ENCODE measurements at places on chromosomes 6 and 20.

GRCh38 chr6:145213614-145214013 lies 521.7 kb downstream of the EPM2A start:
- no peak for DNase-seq

- DNase-seq = no peak
Measured at GRCh38 chr6:25042984-25043725, 107.4 kb upstream of the RIPOR2 start.

- DNase-seq = no peak
Measured at GRCh38 chr20:57791178-57791962, 81.6 kb upstream of the PMEPA1 start.

DNA sequence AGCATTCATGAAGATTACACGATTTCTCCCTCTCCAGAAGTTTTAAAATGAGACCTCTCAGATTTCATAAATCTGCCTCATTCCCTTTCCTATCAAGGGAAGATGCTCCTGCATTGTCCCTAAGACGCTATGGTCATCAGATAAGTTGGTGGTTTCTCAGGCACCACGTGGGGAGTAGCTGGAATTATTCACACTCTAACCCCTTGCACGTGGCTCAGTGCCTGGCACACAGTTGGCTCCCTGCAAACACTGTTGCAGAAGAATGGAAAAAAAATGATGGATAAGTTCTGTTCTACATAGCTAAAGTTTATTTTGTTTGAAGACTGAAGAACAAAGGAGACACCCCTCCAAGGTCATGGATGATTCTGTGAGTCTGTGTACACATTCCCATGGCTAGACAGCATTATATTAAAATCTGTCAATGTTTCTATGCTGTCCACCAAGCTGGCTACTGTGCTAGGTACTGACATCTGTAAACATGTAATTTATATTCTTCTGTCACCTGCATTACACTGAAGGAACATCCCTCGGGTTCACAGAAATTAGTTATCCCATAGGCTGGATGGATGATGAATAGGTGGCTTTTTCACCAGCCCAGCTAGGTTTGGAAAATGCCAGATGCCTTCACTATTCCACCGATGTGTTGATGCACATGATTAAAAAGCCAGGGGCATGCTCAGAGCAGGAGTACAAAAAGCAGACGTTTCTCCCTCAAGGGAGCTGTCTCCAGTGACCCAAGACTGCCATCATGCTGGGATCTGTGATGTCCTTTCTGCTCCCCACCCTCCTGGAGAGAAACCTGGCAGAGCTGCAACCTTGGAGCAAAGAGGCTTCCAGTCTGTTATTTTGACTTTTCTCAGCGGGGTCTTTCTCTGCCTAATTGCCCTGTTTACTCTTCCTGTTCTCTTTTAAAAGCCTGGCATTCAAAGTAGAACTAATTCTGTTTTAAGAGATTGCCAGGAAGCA lies 610.5 kb downstream of the UTRN start:
- no peak for DNase-seq

DNA sequence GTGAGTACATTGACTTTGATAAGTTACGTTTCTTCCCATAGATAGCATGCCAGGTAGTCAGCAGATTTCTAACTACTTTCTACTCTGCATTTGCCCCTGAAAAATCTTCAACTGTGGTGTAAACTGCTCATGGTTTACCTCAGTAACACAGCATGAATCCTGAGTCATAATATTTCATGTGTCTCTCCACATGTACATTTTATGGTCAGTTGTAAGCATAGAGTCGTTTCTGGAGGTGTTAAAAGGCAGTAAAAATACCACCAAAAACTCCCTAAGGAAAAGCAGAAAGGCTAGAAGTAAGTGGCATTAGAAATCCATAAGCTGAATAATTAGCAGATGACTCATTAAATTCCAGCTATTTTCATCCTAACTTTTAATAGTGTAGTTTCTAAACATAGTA lies 4.1 kb upstream of the GPR63 start:
- DNase-seq = no peak

GRCh38 chr6:26500102-26500501 lies at the start of gene BTN1A1:
Gene BTN1A1 (plus strand): TSS chr6:26500303. CDS start chr6:26501287, 984 bp downstream.
- DNase-seq = no peak

DNA sequence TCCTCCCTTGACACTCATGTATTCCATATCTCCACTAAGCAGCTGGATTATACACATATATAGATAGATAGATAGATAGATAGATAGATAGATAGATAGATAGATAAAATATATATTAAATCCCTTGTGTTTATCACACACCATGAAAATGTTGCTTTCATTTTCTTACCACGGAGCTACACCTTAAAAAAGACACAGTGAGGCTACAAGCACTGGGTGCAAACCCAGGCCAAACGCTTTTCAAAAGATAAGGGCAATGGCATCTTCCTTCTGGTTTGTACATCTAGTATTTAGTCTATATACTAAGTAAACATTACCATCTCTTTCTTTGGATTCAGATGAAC lies 377.1 kb downstream of the ESR1 start:
- no peak for DNase-seq

DNA sequence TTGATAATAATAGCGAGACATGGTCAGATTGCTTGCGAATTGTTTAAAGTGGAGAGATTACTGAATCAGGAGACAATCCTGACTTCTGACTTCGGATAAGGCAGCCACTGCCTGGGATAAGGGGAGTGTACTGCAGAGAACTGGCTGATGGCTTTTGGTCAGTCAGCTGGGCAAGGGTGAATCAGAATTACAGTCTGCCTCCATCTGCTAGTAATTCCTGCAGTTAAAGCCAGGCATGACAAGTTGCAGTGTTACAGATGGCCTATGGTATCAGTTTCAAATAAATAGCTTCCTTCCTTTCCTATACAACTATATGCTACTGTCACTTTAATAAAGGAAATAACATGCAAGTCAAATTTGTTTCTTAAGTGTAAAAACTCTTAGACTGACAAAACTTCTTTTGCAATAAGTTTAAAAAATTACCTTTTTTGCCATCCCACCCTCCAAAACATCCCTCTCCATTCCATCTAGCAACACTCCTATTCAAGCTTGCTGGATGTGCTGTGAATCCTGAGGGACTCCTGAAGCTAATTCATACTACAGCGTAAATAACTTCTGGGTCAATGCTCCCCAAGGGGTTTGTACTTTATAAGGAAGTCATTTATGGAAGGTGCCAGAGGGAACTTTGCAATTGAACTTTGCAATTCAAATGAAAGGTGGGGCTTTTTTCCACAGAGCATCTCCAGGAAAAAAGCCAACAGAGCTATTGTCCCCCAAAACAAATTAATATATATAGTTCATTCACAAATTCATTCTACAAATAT lies 245.2 kb downstream of the ADGRB3 start:
- no peak for DNase-seq

DNA sequence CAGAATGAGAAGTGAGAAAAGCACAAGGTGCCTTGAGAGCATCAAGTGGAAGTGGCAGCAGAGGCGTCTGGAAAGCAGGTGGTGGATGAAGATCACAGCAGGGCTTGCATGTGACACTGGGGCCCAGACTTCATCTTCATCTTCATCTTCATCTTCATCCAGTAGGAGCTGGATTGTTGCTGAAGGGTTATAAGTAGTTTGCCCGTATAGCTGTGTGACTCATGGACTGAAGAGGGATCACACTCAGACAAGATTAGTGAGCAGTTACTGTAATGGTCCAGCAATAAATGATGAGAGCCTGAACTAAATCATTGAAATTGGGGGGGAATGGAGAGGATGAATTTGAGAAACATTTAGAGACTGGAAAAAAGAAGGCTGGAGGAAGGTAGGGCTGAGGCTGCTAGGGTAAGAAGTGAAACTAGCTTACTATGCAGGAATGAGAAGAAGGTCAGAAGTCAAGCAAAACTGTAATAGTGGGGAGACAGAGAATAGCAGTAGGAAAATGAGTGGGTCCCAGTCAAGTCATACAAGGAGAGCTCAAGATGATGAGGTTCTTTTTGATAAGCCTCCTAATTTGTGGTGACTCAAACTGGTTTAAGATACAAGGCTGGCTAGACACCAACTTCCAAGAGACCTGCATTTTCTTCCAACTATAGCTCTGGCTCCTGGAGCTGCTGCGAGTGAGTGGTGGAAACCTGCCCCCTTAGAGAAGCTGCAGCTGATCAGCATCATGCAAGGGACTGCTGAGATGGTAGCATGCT lies 92.3 kb upstream of the BEND6 start:
- DNase-seq = no peak

DNA sequence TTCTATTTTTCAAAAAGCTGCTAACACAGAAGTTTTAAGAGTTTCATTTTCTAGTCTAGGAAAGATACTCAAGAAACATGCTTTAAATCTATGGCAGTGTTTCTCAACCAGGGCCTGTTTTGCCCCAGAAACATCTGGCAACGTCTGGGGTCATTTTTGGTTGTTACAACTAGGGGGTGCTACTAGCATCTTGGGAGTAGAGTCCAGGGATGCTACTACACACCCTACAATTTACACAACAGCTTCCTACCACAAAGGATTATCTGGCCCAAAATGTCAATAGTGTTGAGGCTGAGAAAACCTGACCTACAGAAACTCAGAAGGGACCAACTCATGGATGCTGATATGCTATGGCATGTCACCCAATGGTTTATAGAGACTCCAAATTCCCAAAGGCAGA lies 24.4 kb downstream of the SERAC1 start:
- DNase-seq = no peak

DNA sequence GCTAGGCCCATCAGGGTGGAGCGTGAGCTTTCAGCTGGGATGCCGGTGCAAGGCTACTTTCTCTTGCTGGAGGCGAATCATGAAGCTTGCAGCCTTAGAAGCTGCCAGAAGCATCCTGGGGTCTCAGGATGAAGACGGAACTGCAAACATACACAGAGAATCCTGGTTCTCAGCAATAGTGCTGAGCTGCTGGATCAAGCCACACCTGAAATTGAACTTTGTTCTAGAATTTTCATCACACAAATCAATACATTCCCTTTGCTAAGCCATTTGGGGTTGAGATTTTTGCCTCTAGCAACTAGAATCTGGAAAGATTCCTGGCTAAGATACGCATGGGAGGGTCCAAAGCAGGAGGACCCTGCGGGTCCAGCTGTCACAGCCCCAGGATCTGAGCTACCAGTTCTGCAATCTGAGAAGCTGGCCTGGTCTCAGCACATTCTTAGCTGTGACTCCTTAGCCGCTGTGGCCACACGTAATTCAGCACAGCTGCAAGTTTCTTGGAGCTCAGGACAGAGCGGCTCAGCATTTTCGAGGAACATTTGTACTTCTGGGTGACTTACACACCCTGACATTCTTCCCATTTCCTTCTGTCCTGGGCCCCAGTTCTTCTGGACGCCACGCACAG lies 6.6 kb upstream of the ARFGAP1 start:
- DNase-seq = no peak

GRCh38 chr20:49452011-49452482 lies 30.4 kb downstream of the KCNB1 start:
- no peak for DNase-seq

DNA sequence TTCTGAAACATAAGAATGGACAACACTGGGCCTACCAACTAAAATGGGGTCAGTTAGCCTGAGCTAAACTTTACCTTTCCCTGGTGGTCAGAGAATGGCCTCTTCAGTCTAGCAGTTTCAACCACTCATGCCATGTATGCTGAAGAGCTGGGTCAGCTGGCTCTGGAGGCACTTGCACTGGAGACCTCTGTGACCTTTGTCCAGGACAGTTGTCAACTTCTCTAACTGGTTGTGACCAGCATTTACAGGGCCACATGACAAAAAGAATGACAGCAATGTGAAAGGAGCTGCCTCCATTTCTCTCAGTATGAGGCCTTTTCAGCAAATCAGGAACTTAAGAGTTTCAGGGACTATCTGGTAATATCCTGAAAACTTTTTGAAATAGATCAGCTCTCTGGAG lies 59.9 kb upstream of the TMEM30A start:
- no peak for DNase-seq

DNA sequence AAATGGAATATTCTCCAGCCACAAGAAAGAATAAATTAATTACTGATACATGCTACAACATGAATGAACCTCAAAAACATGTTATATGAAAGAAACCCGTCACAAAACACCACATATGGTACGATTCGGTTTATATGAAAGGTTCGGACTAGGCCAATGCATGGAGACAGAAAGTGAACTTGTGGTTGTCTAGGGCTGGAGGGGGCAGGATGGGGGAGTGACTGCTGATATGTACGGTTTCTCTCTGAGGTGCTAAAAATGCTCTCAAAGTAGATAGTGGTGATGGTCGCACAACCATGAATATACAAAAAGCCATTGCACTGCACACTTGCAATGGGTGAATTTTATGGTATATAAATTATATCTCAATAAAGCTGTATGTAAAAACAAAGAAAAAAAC lies 18.3 kb downstream of the AGPAT4 start:
- DNase-seq = no peak

GRCh38 chr6:119446115-119446554 lies 96.6 kb upstream of the MAN1A1 start:
- DNase-seq = no peak

DNA sequence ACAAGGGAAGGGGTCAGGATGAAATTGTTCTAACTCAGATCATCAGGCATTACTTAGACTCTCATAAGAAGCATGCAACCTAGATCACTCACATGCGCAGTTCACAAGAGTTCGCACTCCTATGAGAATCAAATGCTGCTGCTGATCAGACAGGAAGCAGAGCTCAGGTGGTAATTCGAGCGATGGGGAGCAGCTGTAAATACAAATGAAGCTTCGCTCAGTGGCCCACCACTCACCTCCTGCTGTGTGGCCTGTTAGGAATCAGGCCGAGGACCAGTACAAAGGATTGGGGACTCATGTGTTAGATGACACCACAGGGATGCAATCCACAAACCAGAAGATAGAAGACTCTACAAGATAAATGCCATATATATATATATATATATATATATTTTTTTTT lies 31.5 kb upstream of the TOP1 start:
- no peak for DNase-seq

DNA sequence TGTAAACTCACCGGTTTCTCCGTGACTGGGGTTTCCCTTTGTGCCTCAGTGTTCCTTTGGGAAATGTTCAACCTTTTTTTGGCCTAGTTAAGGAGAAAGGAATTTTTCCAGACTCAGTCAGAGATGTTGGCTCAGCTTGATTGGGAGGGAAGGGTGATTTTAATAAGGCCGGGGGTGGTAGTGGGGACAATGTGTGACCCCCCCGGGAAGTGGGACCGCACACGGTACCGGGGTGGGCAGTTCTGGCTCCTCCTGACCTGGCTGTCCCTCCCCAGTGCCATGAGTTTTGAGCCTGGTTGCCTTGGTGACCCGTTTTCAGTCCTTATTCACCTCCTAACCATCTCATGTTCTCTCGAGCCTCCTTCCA lies 132.7 kb downstream of the SNX5 start:
- DNase-seq = no peak

DNA sequence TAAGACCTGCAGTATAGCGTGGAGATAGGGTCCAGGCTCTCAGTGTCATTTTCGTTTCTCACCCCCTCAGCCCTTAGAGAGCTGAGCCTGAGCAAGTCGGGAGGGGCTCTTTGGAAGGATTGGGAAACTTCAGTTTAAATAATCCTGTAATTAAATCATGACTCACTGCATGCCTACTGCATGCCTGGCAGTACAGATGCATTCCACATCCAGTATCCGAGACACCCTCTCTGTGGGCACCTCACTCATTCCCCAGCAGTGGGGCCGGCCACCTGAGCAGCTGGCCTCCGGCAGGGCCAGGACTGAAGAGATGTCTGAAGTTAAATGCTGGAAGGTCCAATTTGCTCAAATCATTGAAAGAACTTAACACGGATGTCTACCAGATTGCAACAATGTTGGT lies 316.6 kb downstream of the THBS2 start:
- DNase-seq = no peak

Measured in activated T-helper 1 cell treated with anti-CD3 and anti-CD28 coated beads, Interleukin-2, amount 50 U/mL, for 16 hours (primary cell).